Progenitor cell of endocrine pancreas (in vitro differentiated cells): ENCODE measurements at places on chromosomes 7 and 10.
A peak's percentile ranks its signal among the peaks of the same experiment; 100 is the strongest.

GRCh38 chr10:103958996-103959395 is 7.9 kb upstream of the SLK start:
- DNase-seq = no peak

GRCh38 chr10:110618230-110618610 is 25.9 kb upstream of the RBM20 start:
- DNase-seq = no peak

GRCh38 chr10:91616137-91616536 is 16.7 kb downstream of the PPP1R3C start:
- DNase-seq = no peak

GRCh38 chr10:116245156-116245555 is 27.9 kb downstream of the GFRA1 start:
- DNase-seq = no peak

- DNase-seq = no peak
Observed at GRCh38 chr10:88659725-88660597, 4.3 kb upstream of the LIPF start.

GRCh38 chr10:6811153-6811552 is 231.1 kb upstream of the PRKCQ start:
- DNase-seq = no peak

GRCh38 chr7:151009327-151010036 is 14.8 kb downstream of the ATG9B start:
- DNase-seq = no peak

- DNase-seq = no peak
Observed at GRCh38 chr10:6187278-6187677, 15.5 kb upstream of the PFKFB3 start.

- no peak for DNase-seq
Observed at GRCh38 chr7:101201695-101202602, 1.1 kb upstream of the MOGAT3 start.

GRCh38 chr7:45610660-45611299 is 36.6 kb downstream of the ADCY1 start:
- DNase-seq = no peak

DNA sequence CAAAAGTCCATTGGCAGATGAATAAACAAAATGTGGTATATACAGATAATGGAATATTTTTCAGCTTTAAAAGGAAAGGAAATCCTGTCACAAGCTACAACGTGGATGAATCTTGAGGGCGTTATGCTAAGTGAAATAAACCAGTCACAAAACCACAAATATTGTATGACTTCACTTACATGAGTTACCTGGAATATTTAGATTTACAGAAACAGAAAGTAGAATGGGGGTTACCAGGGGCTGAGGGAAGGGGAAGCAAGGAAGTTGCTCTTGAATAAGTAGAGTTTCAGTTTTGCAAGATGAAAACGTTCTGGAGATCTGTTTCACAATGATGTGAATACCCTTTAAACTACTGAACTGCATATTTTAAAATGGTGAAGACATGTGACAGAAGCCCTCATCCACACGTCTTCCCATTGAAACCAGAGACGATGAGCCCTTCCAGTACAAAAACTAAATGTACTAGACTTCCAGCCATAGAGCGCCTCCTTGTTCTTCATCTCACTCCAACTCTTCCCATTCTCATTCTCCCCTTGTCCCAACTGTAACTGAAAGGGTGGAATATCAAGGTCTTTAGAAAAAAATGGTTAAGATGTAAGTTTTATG is 62.4 kb downstream of the MICU1 start:
- DNase-seq = no peak

GRCh38 chr7:17548014-17548653 is 249.7 kb downstream of the AHR start:
- DNase-seq = no peak

GRCh38 chr7:130227883-130228575 is 20.4 kb downstream of the SSMEM1 start:
- no peak for DNase-seq

GRCh38 chr7:23001610-23002009 is 12.3 kb downstream of the HYCC1 start:
- DNase-seq = no peak

GRCh38 chr7:131235489-131236317 is 92.0 kb upstream of the MKLN1 start:
- no peak for DNase-seq

DNA sequence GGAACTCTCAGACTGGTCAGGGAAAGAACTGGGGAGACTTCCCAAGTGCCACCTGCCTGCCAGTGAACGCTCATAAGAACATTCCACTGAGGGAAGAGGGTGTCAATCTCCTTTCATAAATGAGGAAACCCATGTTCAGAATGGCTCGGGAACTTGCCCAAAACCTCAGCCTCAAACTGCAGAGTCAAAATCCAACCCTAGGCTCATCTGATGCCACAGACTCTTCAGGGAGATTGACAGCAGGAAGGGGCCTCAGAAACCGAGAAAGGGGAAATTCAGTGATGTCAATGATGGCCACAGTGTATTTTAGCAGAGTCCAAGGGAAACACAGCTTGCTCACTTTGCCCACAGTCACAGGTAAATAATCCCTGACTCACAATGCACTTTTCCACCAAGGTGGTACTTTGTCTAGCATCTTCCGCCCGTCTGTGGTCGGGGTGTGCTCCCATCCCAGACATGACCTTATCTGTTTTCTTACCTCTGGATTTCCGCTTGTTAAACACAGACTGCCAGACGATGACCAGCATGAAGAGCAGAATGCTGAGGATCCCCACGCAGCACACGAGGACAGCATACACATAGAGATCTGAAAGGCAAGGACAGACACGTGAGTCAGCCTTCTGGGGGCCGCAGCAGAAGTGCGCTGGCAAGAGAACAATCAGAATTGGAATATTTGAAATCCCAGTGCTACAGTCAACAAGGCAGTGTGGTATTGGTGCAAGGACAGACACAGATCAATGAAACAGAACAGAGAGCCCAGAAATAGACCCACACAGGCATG is 38.4 kb downstream of the VSTM4 start:
- DNase-seq = peak; percentile 2

DNA sequence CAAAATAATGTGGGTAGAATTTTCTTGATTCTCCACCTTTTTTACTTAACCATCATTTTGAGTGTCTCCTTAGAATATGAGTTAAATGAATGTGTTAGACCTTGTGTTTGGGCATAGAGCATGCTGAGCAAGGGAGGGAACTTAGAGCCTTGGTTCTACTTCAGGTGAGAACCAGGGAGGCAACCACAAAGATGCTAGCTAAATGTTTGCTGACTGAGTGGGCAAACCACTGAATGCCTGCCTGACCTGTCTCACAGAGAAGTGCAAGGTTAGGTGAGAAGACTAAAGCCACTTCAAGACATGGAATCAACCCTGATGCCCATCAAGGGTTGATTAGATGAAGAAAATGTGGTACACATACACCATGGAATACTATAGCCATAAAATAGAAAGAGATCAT is 242.6 kb upstream of the ZNF32 start:
- no peak for DNase-seq

DNA sequence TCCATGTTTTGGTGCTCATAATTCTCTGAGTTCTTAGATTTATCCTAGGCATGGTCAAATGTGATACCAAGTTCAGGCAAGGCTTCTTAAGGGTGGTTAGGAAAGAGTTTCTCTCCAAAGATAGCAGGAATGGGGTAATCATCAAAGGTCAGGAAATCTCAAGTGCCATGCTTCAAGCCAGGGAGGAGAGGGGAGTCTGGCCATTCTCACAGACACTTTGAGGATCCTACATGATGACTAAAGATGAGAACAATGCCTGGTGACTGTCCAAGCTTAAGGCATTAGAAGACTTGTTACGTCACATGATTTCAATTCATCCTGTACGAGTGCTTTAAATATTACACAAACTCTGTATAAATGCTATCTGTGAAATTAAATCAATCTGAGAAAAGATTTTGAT is 59.4 kb downstream of the POM121L12 start:
- no peak for DNase-seq

DNA sequence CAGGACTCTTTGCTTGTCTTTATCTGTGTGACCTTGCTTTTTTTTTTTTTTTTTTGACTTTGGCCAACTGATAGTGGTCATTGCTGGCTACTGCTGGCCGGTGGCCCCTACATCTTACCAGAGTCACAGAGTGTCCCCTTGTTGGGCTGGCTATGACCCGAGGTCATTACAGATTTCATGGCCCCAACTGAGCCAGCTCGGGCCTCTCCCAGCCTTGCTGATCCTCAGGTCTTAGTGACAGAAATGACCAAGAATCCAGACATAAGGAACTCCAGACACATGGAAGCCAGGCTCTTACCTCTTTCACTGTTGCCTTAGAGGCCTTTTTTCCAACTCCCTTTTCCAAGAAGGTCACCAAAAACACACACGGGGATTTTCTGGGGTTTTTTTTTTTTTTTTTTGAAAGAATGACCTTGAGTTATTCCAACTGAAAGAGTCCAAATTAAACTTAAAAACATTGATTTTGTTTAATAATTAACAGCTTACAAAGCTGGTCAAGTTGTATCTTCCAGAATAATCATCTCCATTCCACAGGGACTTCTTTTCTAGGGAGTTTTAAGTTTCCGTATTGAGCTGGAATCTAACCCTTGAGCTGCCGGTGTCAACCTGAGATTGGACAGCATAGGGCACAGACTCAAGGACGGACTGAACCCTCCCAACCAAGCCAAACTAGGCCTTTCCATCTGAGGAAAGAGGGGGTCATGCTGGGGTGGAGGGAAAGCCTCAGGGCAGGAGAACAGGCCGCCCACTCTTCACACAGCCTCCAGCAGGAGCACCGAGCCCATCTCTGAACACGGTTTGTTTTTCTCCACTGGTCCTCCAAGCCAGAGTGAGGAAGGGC is 43.8 kb downstream of the PIK3AP1 start:
- no peak for DNase-seq

GRCh38 chr7:138470391-138471157 is 10.5 kb downstream of the TRIM24 start:
- no peak for DNase-seq

- no peak for DNase-seq
Observed at GRCh38 chr10:93553482-93554315, 12.8 kb upstream of the FFAR4 start.

GRCh38 chr10:7457478-7458316 is 46.9 kb upstream of the SFMBT2 start:
- DNase-seq = no peak

DNA sequence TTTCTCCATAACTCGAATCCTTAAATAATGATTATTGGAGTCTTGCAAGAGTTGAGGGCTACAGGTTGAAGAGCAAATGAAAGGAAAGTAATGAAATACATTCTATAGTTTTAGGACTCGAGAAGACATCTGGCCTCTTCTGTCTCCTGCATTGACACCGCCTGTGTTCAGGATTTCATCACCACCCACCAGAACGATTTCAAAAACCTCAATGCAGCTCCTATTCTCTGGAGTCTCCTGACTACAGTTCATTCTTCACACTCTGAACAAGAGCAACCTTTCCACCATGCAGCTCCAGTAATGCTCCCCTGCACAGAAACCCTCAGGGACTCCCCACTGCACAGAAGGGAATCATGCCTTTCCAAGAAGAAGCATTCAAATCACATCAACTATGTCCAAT is 5.5 kb downstream of the IL15RA start:
- DNase-seq = no peak

DNA sequence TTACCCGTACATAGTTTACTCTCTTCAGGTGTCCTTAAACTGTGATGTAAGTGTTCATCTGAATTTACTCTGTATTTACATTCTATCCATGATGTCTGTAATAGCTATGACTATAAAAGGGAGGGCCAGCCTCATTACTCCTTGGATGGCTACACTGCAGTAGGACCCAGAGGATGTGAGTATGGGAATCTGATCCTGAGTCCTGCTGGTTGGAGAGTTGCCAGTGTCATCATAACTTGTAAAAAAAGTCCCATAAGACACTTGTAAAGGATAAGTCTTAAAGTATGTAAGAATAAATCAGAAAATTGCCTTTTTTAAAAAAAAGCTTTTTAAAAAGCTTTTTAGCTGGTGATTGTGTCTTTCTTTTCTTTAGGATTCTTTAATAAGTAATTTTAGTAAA is 95.4 kb downstream of the PPP1R9A start:
- DNase-seq = no peak

DNA sequence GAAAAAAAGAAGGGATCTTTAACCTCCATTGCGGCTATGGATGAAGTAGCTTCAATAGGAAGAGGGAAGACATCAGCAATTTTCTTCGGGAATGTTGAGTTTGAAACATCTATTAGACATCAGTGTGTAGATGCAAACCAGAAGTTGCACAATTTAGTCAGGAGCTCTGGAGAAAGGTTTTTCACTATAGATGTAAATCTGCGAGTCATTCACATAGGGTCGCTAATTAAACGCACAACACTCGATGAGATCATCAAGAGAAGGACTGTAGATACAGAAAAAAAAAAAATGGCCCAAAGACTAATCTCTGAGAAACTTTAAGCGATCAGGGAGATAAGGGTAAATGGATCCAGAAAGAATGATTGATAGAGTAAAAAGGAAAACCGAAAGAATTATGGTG is 61.7 kb upstream of the TES start:
- no peak for DNase-seq

DNA sequence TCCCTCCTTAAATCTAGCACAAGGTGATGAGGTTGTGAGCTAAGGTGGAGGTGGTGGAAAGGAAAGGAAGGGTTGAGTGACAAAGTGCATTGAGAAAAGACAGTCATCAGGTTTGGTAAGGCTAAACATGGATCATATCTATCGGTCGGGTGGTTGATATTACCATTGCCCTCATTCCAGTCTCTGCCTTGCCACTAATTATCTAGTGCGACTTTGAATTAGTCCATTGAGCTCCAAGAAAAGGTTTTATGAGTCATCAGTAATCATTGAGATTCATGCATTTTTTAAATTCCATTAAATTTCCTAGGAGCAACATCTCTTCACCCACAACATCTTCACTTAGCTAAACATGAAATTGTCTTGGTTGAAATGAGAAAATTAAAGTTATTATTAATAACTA is 68.9 kb upstream of the FRMD4A start:
- DNase-seq = no peak

GRCh38 chr10:69948261-69948660 is 104.4 kb upstream of the MACROH2A2 start:
- DNase-seq = no peak

DNA sequence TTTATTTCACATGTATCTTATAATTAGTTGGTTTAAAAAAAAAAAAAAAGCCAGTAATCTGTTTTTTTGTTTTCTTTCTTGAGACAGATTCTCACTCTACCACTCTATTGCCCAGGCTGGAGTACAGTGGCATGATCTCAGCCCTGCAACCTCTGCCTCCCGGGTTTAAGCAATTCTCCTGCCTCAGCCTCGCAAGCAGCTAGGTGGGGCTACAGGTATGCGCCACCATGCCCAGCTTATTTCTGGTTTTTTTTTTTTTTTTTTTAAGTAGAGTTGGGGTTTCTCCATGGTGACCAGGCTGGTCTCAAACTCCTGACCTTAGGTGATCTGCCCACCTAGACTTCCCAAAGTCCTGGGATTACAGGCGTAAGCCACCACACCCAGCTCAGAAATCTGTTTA is 34.1 kb upstream of the CAPZA2 start:
- DNase-seq = no peak
